SJCRH30 (cell line): ENCODE measurements at places on chromosomes 11 and 22.

DNA sequence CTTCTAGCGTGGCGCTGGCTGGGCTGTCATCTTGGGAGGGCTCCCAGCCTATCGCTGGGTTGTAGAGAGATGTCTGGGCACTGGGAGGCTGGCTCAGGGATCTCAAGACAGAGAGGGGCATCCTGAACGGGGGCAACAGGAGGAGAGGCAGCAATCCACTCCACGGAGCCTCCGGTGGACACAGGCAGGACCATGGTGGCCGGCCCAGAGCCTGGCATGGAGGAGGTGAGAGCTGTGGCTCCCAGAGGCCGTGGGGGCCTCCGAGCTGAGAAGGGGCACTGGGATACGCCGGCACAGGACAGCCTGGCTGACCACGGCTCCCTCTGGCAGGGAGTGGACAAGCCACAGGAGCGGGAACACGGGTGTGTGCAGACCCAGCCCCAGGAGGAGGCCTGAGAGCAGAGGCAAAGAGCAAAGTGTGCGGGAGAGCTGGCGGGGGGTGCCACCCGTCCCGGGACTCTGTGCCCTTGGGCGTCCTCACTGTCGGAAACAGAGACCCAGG, 9.1 kb downstream of the MRGPRF start:
- DNase-seq, result no peak

- DNase-seq, result no peak
These were observed 442.1 kb upstream of the CCDC90B start for GRCh38 chr11:83728281-83728680.

GRCh38 chr11:126538071-126538470, 182.6 kb downstream of the ST3GAL4 start:
- no peak for DNase-seq

- no peak for DNase-seq
These were observed 100.0 kb upstream of the GRAMD1B start for GRCh38 chr11:123330071-123330470.

- no peak for DNase-seq
These were observed 12.1 kb downstream of the ACP2 start for GRCh38 chr11:47236482-47236881.

- DNase-seq, result no peak
These were observed 39.9 kb upstream of the RAPSN start for GRCh38 chr11:47488674-47489394.
